ENCODE measurements at places on chromosomes 3 and 15.

DNA sequence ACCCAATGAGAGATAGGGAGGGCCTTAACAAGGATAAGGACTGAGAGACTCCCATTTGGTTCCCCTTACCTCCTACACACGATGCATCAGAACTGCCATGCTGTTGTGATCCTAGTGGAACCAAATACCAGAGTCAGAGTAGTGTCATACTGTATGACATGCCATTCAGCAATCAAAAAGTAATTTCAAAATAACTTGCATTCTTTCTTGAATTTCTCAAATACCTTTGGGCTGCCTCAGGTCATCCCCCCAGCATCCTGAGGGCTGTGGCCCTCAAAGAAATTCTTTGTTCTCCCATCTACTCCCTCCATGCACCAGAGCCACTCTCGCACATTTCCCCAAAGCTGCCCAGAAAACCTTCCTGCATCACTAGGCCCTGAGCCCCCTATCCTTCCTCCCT lies 68.9 kb upstream of the PPP2R3A start:
- no peak for DNase-seq

DNA sequence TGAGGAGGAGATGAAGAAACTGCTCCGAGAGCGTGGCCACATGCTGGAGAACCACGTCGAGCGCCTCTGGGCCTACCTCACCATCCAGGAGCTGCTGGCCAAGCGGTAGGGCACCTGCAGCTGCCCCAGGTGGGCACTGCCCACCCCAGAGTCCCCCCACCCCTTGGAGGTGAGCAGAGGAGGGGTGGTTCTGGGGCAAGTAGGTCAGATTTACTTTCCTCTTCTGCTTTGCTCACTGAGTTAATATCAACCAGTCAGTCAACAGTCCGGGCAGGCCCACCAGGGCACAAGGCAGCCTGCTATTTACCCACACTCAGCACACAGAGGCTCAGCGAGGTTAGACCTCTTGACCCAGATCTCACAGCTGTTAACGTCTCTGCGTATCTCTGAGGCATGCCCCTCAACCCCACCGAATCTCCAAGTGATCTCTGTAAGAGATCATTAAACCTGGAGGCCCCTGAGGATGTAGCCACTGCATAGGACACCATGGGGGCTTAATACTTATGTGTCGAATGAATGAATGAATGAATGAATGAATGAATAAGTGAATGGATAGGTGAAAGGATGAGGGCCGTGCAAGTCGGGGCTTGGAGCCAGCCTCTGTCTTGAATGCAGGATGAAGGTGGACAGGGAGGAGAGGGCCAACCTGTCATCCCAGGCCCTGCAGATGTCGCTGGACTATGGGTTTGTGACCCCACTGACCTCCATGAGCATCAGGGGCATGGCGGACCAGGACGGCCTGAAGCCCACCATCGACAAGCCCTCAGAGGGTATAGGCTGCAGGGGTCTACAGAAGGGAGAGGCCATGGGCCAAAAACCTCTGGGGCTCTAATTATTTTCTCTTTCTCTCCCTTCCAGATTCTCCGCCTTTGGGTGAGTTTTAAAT lies 8.0 kb upstream of the ITIH3 start:
- DNase-seq = no peak

DNA sequence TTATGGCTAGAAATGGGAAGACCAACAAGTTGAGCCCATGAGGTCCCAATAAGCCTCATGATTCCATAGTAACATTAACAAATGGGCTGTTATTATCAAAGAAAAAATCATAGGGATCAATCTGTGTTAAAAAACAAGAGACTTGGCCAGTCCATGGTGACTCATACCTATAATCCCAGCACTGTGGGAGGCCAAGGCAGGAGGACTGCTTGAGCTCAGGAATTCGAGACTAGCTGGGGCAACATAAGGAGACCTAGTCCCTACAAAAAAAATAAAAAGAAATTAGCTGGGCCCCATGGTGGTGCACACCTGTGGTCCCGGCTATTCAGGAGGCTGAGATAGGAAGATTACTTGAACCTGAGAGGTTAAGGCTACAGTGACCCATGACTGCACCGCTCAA lies 124.8 kb downstream of the DMXL2 start:
- DNase-seq = no peak

GRCh38 chr3:167733961-167734497 lies 663 bp downstream of the PDCD10 start:
- DNase-seq = no peak

GRCh38 chr3:87336761-87337160 lies 60.4 kb upstream of the POU1F1 start:
- DNase-seq = no peak

- no peak for DNase-seq
Measured at GRCh38 chr15:73015493-73015892, 36.8 kb upstream of the NEO1 start.

- DNase-seq = no peak
Measured at GRCh38 chr3:16761571-16761970, 123.2 kb upstream of the PLCL2 start.

GRCh38 chr3:166877971-166878370 lies 502.1 kb downstream of the ZBBX start:
- DNase-seq = no peak

- no peak for DNase-seq
Measured at GRCh38 chr3:188262913-188263683, 109.1 kb downstream of the LPP start.

DNA sequence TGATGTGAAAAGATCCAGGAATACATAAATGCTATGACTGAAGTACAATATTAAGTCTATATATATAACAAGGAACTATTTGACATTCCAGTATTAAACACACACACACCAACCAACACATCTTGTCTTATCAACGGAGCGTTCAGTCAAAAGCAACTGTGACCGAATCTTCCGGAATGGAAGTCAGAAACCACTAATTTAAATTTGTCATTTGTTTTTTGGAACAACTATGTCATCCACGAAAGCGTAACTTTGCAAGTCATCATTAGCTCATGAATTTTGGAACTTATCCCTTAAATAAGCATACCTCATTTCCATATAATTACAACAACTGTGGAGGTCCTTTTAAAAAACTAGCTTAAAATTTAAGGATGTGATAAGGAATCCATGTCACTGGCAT lies 5.0 kb downstream of the ZNF385D start:
- no peak for DNase-seq

GRCh38 chr3:14410106-14410502 lies 7.7 kb downstream of the SLC6A6 start:
- no peak for DNase-seq

DNA sequence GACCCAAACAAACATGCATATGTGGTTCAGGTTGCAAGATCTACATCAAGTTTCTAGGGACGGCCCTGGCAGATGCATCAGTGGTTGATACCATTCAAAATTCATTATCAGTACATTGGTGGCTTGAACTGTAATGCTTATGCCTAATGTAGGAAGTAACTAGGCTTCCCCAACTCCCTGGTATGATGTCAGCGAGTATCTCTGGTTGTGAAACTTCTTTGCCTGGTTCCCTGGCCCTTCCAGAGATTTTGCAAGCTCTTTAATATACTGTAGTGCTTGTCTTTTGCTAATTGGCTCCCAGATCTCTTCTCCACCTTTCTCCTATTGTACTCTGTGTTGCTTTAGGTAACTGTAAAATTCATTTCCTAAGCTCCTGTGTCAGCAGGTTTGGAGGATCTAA lies 114.8 kb upstream of the RARB start:
- DNase-seq = no peak

DNA sequence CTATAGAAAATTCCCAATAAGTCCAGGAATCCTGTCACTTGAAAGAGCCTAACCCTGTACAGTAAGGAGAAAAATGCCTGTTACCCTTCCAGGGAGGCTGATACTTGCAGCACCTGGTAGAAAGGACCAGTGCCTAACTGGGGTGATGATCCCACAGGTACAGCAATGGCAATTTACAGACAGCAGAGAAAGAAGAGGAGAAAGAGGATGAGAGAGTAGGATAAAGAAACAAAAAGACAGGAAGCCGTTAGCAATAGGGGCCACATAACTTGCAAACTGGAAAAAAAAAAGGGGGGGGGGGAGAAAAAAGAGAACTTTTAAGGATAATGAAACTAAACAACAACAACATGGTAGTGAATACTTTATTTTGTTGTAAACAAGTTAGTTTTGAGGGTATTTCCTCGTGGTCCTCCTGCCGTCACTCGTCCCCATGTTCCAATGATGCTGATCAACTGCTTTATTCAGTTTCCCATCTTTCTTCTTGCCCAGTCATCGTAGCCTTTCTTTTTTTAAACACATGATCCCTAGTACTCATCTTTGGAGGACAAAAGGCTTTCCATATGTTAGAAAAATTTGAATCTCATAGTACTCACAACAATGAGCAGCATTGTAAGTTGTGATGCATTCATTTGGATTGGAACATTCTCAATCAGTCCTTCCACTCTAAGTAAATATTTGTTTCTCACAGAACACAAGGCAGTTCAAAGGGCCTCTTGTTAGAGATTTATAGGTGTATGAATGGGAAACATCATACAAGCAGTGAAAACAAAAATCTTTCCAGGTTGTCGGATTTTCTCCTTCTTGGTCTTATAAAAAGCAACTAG lies 8.6 kb downstream of the TM4SF1 start:
- no peak for DNase-seq

DNA sequence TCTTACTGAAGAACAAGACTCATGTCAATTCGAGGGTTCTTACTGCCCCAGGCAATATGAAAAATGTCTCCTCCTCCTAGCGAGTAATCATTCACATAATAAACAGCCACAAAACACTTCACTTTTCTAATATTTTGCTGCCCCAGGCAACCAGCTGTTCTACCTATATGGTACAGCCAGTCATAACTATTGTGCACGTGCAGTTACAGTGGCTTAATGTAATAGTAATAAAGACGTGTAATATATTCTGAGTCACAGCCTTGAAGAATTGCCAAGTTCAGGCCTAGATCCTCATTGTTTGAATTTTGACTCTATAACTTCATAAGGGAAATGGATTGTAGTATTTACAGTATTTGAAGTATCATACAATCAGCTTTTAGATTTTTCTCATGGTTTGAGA lies 1250.0 kb upstream of the GBE1 start:
- no peak for DNase-seq

DNA sequence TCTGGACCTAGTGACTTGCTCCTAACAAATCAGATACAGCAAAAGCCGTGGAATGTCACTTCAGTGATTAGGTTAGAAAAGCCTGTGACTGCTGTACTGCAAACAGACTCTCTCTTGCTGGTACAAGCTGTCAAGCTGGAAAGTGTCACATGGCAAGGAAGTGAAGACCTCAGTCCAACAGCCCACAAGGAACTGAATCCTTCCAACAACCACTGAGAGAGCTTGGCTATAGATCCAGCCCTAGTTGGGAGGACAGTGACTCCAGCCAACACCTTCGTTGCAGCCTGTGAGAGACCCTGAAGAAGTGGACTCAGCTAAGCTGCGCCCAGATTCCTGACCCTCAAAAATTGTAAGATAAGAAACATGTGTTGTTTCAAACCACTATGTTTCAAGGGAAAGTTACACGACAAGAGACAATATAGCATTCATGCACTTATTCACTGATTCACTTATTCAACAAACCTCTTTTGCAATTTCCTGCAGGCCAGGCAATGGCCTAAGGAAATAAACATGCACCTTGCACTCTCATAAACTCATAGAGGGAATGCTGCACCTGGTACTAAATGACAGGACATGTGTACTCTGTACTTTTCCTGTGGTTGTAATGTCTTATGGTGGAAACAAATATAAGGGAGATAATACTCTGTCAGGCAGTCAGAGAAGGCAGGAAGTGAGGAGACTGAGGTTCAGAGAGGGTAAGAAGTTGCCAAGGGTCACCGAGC lies 142.9 kb downstream of the CADPS start:
- DNase-seq = no peak

GRCh38 chr3:142228964-142229363 lies 3.6 kb upstream of the GK5 start:
- DNase-seq = no peak

DNA sequence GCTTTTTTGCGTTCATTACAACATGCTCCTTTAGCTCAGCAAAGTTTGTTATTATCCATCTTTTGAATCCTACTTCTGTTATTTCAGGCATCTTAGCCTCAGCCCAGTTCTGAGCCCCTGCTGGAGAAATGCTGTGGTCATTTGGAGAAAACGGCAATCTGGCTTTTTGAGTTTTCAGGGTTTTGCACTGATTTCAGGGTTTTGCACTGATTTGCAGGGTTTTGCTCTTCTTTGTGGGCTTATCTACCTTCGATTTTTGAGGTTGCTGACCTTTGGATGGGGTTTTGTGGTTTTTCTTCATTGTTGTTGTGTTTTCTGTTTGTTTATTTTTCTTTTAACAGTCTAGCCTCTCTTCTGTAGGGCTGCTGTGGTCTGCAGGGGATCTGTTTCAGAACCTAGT lies 137.4 kb downstream of the RSRC1 start:
- DNase-seq = no peak

- no peak for DNase-seq
Measured at GRCh38 chr3:75300606-75301005, 363.5 kb upstream of the FRG2C start.

DNA sequence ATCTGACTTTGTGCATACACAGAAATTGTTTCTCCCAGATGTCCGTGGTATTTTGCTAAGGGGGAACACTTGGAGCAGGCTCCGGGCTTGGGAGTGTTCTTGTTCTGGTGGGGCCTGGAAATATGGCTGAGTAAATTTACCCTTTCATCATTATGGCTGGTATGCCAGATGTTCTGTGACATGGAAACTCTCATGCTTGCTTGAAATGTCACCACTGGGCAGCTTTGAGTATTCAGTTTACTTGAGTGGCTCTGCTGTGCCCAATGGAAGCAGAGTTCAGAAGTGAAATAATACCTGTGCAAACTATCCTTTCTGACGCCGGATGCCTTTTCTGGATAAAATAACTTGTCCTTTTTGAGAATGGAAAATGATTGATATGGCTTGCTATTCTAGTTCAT lies 283.6 kb upstream of the TPM1 start:
- DNase-seq = no peak

DNA sequence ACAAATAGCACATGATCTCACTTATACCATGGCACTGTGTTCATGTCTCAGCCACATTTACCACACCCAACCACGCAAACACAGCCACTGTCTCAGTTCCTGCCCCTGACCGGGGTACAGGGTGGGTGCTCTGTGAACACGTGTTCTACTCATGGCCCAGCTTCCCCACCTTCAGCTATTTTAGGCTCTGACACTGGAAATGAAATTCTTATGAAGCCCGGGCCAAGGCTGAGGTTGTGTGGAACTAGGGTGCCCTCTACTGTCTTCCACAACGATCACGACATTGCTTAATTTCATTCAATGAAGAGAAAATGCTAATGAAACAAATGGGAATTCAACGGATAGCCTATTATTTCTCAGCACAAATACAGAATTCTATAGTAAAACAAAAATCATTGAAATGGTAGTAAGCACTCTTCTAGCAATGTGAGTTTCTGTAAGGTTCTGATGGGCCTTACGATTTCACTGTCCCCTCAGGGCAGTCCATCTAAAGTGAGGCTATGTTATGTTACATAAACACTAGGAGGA lies 2.1 kb upstream of the GABRA5 start:
- no peak for DNase-seq
